Stimulated activated naive B cell treated with anti-CD40 and anti-IgM and Interleukin-4, amounts not matched to agents 10 μg/mL and 1 μg/mL and 100 μg/mL, for 72 hours (primary cell): ENCODE measurements at places on chromosomes 5 and 9.

DNA sequence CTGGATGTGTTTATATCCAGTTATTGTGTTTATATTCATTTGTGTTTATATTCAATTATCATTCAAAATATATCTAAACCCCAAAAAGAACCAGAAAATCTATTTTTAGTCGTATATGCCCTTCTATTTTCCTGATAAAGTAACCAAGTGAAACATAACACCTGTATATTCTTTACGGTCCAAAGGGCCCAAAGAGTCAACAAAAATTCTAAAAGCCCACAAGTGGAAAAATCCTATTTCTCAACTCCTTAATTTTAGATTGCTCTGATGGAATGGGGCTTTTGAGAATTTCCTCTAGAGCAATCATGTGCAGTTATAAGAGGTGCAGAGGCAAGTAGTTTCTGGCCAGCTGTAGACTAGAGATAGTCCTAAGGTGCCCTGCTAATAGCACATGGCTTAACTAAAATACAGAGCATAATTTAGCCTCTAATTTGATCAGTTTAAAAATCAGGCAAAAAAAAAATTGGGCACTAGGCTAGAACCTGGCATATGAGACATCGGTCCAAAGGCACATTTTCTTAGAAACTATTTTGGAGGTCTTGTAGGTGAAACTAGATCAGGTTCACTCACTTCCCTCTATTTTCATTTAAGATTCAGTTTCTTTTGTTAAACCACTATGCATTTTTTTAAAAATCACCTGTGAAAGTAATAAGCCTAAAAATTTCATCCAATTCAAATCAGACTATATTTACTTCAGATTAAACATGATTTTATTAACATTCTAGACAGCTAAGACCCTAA is 256.0 kb downstream of the FBXL17 start:
- no peak for DNase-seq

DNA sequence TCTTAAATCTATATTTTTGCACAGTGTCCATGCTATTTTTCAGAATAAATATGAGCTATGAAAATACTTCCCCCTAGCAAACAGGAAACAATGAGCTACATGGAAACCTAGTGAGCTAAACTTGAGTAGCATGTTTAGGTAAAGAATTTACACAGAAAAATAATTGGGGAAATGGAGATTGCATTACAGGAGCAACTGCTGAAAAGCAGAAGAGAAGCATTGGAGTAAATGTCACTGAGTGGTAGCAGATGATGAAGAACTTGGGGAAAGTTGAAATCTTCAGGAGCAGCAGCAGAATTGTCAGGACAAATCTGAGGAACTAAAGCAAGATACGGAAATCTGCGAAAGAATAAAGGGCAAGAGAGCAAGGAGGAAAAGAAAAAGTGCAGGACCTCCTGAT is 610.3 kb downstream of the TLE1 start:
- no peak for DNase-seq

DNA sequence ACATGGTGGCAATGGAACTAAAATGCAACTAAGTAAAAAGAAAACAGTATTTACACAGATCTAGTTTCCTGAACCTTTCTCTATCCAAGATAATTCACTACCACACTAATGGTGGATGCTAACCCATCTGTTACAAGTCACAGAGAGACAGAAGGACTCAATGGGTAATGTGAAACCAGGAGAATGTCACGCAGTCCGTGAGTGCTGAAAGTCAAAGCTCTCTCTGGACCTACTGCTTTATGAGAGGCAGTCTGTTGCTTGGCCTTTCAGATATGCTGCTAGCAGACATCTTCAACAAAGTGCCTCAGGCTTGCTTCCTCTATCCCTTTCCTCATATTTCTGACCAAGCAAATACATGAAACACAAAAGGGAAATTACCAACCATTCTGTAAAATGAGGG is 69.0 kb upstream of the GLRX start:
- DNase-seq: no peak

DNA sequence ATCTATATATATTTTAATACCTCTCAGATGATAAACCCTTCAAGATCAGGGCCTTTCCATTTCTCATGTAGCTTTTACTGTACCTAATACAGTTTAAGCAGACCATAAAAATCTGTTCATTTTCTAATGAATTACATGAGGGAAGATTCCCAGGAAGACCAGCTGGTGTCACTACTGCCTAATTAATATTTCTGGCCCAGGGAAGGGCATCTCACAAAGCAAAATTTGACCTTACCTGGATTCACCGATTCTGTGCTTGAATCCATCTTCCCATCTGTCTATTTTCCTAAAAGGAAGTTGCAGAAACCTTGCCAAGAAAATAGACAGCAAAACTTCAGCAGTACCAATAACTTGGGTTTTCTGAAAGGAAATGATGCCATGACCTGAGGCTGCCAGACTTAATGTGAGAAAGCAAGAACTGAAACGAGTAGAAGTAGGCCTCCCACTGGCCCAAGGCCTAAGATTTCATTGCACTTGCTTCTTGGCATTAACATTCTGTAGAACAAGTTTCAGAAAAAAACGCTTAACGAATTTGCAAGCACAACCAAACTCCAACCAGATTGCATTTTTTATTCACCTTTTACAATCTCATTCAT is 83.0 kb upstream of the GLIS3 start:
- no peak for DNase-seq

- DNase-seq: no peak
Measured at GRCh38 chr9:135676891-135677290, 13.8 kb downstream of the LCN9 start.
